ENCODE measurements at places on chromosomes 1 and 21.

GRCh38 chr1:81549588-81550127, 251.1 kb upstream of the ADGRL2 start:
- no peak for DNase-seq

DNA sequence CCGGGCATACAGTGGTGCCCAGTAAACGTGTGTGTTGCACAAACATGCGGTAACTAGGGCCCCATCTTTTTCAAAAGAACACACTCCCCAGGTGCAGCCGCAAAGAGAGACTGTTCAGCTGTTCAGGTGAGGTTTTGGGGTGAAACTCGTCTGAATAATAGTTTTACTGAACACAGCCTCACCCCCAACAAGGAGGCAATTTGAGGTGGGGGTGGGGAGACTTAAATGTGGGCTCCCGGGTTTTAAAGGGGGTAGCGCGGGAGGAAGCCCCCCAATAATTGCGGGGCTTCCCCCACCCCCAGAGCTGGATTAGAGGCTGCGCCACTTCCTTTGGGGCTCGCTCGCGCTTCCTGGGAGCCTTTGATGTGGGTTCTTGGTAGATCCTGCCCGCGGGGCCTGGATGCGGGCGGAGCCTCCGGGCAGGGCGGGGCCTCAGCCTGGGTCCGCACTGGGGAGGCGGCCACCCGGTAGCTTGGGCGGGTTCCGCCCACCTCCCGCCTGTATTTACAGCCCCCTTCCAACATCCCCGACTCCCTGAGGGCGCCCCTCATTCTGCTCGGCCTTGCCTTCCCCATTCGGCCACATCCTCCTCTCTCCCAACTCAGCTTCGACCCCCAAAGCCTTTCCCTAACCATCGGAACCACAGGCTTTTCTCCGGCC, 6.4 kb upstream of the EPHA2 start:
- DNase-seq, result no peak

DNA sequence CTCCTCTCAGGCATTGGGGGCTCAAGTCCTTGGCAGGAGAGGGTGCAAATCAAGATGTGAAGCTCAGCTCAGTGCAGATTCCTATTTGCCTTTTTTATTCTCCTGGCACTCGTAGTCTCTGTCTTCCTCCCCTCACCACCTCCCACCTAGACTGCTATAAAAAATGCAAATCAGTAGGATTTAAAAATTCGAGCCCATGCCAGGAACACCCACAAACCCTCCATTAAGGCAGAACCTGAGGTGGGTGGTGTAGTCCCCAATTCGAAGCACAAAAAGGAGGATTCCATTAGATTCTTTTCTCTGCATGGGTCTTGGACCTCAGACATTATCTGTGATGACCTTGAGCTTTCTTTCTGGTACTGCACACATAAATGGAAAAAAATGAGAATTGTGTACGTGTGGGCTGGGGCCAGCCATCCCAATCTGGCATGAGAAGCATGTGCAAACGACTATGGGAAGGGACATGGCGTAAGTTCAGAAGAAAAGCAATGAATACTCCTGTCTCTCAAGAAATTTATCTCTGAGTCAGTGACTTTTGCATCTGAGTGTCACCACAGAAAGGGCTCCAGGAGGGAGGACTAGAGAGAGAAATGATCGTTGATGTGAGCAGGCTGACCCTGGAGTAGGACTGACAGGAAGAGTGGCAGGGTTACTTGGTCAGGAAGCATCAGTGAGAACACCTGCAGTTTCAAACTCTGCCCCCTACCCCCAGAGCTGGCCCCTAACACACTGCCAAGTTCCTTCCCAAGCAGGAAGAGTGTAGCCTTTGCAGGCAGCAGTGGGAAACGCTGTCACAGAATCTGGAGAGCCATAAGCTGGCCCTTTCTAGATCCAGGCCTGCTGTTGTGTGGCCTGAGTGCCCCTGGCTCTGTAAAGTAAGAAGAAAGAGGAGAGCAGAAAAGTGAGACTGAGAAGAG, 1.7 kb downstream of the INKA2 start:
- DNase-seq, result no peak

DNA sequence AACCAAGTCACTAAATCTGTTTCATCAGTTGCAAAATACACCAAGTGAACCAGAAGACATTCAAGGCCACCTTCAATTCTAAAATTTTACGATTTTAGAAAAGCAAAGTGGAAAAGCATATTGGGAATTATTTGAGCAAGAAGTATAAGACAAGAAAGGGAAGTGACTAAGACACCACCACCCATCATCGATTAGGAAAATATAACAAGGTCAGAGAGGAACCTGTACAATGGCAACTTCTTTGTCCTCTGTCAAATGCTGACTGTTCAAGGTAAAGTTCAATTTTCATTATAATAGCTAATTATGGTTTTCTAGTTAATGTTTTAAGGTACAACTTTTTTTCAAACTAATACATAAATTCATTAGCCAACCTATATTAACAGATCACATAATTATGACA, 10.8 kb downstream of the FRRS1 start:
- no peak for DNase-seq

- peak; percentile 12 for DNase-seq
Measured at GRCh38 chr1:173688300-173688699, 18.6 kb upstream of the ANKRD45 start.

DNA sequence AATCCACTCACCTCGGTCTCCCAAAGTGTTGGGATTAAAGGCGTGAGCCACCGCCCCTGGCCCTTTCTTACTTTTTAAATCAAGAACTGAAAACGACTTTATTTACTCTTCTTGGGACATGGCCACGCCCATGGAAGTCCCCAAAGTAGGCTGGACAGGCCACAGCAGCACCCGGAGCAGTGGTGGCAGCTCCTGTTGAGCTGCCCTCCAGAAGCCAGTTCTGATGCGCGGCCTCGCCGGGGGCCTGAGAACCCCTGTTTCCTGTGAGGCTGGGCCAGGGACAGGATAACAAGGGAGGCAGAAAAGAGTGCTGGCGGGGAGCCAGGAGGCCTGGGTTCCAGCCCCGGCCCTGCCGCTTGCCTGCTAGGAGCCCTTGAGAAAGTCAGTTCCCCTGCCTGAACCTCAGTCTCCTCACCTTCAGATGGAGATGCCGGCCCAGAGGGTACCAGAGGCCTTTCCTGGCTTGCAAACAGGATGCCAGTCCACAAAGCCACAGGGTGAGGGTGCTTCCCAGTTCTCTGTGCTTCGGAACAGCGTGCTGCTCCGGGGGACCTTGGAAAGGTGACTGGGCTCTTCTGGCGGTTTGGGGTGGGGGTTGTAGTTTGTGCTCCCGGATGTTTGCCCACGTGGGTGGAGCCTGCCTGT, 59.4 kb downstream of the RUNX3 start:
- peak; percentile 24 for DNase-seq

GRCh38 chr21:34743831-34744230, 75.0 kb downstream of the CLIC6 start:
- DNase-seq, result no peak

- no peak for DNase-seq
Measured at GRCh38 chr1:211896958-211897357, 66.4 kb upstream of the LPGAT1 start.

GRCh38 chr1:204426971-204427701, 15.5 kb upstream of the PPP1R15B start:
- no peak for DNase-seq

DNA sequence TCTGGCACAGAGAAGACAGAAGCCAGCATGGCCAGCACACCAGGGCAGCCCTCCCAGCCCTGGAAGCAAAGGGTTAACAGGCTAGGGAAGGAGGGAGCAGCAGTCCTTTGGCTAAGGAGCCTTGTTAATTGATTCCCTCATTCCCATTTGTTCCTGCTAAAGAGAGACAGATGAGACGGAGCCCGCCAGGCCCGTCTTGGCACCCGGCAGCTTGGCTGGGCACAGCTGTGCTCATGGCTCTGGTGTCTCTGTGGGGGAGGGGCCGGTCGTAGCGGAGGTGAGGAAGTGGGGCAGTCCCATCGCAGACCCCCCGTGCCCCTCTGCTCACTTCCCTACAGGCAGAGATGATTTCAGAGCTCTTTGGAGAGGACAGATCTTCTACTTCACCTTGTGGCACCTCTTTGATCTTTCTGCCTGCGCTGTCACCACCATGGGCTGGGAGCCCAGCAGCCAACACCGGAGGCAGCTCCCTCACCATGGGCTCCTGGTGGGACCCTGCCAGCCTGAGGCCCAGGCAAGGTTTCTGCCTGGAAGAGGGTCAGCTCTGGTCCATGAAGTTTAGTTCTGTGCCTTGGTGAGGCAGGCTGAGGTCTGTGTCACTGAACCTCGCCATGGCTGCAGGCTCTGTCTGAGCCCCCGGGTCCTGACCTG, 38.0 kb downstream of the FOXO6 start:
- DNase-seq, result no peak

GRCh38 chr21:32861866-32862265, 90.3 kb upstream of the PAXBP1 start:
- DNase-seq, result no peak

DNA sequence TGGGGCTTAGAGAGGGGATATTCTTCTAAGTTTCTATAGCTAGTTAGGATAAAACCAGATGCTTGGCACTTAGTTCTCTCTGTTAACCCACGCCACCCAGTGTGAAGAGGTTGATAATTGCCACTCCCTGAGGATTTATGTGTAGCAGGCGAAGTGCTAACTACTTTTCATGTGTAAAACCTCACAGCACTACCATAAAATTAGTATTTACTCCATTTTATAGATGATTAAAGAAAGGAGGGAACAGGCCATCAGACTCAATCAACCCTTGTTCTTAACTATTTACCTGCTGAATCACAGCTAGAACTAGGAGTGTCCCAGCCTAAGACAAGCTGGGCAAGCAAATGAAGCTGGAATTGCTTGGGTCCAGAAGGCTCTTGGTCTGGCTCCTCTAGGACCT, 8.9 kb downstream of the LIN28A start:
- no peak for DNase-seq

- DNase-seq, result peak; percentile 36
Measured at GRCh38 chr1:205354259-205355074, 2.3 kb downstream of the KLHDC8A start.

DNA sequence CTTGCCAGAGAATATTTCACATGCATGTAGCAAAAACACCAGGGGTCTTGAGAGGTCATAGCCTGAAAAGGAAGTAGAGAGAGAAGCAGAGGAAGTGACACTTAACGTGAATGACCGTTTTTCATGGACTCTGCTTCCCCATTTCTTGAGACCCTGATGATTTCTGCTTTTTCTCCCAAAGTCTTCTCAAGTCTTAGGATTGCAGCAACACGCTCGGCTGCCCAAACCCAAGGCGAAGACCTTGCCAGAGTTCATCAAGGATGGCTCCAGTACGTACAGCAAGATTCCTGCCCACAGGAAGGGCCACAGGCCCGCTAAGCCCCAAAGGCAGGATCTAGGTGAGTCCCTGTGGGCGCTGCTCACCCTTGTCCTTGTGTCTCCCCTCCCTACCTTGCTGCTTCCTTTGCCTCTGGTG, 12.8 kb downstream of the THEMIS2 start:
- no peak for DNase-seq

GRCh38 chr1:28056129-28056925, 32.1 kb downstream of the EYA3 start:
- peak; percentile 31 for DNase-seq

GRCh38 chr1:161138431-161138830, 6.0 kb upstream of the DEDD start:
- DNase-seq, result no peak

GRCh38 chr1:66288048-66288447, 245.9 kb upstream of the SGIP1 start:
- no peak for DNase-seq

- DNase-seq, result no peak
Measured at GRCh38 chr1:115927971-115928370, 48.3 kb upstream of the SLC22A15 start.

DNA sequence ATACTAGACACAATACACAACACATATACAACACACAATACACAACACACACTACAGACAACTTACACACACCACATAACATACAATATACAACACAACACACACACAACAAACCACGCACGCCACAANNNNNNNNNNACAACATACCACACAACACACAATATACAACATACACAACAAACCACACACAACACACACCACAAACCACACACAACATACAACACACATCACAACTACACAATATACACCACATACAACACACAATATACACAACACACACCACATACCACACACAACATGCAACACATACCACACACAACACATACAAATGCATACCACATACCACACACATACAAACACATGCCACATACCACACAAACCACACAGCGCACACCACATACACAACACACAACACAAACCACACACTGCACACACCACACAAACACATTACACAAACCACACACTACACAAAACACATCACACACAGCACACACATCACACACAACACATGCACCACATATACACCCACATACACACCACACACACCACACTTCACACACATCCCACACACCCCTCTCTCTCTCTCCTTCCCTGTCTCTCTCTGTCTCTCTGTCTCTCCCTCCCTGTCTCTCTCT, 108.3 kb downstream of the ETS2 start:
- DNase-seq, result no peak

DNA sequence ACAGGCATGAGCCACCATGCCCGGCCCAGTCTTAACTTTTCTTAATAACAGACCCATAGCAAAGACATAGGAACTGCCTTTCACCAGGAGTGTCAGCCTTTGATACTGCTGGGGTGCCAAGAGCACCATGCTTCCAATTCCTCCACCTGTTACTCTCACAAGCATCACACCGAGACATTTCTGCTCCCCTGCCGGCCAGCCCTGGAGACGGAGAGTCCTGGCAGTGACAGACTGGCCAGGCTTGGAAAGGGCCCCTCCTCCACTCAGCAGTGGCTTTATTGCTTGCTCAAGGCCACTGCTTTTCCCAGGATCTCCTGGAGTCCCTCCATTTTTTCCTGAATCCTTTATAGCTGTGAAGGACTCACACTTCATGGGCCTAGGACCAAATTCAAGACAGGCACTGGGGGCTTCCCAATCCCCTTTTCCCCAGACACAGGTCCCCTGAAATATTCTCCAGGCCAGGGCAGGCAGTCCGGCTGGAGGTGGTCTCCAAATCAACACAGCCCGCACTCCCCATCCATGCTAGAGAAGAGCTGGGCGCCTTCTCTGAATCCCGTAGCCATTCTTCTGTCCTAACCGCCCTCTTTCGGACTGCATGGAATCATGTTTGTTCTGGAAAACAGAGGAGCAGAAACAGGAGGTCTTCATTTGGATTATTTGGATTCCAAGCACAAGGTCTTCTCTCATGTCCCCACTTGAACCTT, 25.5 kb upstream of the PTPRF start:
- DNase-seq, result no peak

DNA sequence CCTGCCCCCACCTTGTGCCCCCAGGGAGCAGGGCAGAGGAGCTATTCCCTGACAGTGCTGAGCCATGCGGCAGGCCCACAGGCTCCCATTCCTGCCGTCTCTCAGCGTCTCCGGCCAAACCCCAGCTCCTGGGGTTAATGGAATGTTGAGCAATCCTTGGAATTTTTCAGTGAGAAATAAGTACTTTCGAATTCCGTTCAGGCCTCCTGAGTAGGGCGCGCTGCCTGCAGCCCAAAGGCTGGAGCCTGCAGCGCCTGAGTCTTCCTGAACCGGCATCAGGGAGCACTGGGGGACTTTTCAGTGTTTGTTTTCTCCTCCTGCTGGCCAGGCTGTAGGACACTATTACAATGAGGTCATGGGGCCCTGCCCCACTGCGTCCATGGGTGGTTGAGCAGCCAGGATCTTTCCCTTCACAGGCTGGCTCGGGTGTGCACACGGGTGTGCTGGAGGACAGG, 33.3 kb upstream of the CSF1 start:
- no peak for DNase-seq

All from CMK (cell line).